ENCODE measurements at places on chromosomes 5 and 9.

DNA sequence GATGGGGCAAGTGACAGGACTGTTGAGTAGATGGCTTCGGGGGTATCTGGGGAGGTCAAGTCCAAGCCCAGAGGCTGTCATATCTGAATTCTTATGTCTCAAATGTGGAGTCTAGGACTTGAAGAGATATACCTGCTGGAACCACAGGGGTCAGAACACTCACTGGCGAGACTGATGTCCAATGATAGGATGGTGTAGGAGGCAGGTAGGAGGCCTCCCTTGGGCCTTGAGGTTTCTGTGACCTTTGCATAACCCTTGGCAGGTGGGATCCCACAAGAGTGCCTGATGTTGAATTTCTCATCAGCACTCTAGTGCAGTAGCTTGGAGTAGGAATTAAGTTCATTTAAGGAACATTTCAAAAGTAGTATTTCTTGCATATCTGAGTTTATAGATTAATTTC is 2.8 kb downstream of the CCL21 start:
- no peak for DNase-seq

DNA sequence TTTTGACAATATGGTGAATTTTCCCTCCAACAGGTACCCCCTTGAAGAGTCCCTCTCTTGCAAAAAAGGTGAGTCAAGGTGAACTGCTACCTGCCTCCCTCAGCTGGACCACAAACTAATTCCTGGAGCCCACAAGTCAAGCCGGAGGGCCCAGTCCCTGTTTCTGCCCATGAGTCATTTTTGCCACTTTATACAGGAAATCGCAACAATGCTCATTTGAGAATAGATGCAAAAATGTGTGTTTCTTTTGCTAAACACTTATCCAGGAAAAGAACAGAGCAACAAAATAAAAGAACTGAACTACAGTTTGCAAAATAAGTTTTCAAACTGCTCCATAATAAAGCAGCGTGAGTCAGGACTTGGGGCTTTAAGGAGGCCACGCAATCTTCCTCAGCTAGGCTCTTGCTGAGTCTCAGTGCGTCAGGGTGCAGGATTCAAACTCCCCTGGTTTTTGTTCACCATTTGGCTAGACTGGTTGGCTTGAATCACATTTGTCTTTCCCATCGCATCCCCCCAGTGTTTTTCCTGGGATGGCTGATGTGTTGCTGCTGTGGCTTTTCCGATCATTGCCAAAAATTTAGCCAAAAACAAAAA is 102.7 kb downstream of the GOLPH3 start:
- DNase-seq = no peak

GRCh38 chr5:32790411-32790951 is 79.4 kb downstream of the NPR3 start:
- no peak for DNase-seq

DNA sequence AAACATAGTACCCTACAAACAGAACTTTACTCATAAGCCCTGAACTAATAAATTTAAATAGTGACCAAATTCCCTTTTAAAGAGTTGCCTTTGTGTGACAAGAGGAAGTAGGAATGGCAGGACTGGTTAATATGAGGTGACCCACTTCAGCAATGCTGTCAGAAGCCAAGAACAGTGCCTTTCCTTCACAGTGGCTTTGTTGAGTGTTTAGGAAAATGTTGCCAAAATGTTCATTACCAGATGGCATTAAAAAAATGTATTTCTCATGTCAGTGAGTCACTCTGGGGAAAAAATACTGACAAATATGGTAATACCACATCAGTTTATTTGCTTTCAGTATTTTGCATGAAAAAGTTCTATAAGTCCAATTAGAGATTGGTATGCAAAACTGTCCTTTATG is 103.3 kb downstream of the DIRAS2 start:
- no peak for DNase-seq

- no peak for DNase-seq
Observed at GRCh38 chr9:78970375-78970774, 601.4 kb upstream of the TLE4 start.

DNA sequence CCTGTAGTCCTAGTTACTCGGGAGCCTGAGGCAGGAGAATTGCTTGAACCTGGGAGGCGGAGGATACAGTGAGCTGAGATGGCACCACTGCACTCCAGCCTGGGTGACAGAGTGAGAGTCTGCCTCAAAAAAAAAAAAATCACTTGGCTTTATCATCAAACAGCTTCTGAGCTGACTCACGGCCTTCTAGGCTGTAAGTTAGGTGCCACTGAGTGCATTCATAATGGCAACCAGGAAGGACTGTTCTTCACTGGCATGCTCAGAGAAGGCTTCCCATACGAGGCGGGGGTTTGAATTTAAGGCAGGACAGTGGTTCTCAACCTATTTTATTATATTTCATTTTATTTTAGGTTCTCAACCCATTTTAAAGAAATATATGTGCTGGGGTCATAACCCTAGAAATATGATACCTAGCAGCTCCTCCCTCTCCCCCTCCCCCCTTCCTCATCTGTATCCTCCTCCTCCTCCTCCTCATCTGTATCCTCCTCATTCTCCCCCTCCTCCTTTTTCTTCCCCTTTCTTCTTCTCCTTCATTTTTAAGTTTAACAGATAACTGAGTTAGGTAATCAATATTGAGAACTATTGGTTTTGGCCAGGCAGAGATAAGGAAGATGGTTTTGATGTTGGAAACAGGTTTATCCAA is 19.0 kb upstream of the LHFPL2 start:
- DNase-seq = no peak

DNA sequence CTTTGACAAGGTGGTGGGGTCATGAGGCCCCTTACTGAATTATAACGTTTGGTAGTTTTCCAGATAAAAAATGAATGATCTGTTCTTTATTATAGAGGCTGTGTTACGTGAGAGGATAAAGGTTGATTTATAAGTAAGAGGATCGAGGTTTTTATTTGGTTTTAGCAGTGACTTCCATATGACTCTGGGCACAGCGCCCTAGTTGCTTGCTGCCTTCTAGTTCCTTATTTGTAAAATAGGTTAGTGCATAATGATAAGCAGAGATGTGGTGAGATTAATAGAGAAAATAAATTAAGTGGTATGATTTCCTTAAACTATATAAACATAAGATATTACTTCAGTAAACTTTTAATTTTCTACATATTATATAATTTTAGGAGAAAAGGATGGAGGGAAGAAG is 29.8 kb downstream of the MRRF start:
- DNase-seq = no peak

GRCh38 chr5:132763181-132764036 is 13.6 kb downstream of the SEPTIN8 start:
- no peak for DNase-seq

GRCh38 chr9:78856781-78857180 is 559.9 kb downstream of the PSAT1 start:
- no peak for DNase-seq

DNA sequence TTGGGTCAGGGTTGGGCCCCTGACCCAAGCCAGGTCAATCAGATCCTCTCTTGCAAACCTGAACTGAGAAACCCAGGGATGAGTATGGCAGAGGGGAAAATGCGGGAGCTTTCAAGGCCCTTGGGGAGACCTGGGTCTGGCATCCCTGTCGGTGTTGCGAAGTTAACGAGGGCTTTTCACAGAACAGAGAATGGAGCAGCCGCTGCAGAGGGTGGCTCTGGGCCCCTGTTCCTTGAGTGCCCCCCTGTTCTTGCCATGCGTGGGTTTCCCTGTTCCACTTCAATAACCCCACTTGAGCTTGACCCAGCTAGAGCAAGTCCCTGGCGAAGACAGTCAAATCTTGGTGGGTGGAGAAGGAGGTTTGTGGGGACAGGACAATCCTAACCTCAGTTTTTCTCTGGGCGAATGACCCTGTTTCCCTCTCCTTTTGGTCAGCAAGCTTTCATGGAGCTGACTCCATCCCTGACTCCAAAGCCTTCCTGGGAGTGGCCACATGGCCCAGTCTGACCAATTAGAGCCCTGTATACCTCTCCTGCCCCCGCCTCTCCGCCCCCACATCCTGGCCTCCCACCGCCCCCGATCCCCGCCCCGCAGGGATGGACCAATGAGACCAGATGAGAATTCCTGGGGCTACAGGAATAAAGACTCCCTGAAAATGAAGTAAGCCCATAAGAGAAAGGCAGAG is 2.9 kb upstream of the VDAC1 start:
- no peak for DNase-seq

- DNase-seq = no peak
Observed at GRCh38 chr5:98314292-98314691, 459.2 kb upstream of the RGMB start.

- DNase-seq = no peak
Observed at GRCh38 chr5:92945605-92946097, 635.4 kb downstream of the NR2F1-AS1 start.

DNA sequence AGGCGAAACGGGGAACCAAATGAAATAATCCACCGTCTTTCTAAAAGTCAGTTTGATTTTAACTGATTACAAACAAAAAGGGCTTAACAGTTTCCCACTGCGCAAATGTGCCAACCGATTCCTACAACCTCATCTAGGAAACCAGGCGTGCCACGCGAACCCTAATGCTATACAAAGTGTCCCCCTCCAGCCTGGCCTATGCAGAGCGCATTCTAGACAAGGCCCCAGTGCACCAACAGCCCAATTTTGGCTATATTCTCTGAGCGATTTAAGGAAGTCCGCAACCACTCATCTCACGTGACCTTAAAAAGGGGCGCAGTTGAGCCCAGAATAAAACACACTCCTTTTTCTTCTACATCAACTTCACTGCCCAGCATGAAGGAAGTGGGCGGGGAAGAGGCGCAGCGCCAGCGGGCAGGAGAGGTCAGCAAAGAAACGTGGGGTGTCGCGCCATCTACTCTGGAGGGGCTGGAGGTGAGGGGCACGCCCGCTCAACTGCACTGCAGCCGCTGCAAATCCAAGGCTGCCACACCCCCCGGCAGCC is 779 bp downstream of the FAM13B start:
- DNase-seq = peak; percentile 91

DNA sequence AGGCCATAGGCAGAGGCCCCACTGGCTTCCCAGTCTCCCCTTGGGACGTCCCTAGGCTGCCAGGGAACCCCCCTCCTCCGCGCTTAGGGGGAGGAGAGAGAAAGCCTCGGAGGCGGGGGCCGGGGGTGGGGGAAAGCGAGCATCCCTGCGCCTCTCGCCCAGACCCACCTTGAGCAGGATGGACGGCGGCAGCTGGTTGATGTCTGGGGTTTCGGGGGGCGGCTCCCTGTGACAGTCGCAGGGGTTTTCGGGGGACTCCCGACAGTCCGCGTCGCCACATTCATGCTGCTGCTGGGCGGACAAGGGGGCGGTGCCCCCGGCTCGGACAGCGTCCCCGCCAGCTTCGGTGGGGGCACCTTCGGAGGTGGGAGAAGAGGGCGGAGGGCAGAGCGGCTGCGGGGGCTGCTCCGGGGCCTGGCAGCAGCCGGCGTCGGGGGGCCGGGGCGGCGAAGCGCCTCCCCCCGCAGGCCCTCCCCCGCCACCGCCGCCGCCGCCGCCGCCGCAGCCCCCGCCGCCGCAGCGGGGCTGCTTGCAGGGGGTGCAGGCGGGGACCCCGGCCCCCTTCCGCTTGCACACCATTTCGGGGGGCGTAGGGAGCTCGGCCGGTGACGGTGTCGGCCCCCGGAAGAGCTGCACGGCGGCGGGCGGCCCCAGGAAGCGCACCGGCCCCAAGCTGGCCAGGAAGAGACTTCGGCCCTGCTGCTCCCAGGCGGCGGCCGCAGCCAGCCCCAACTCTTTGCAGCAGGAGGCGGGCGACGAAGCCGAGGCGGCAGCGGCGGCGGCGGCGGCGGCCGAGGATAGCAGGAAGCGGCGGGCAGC is 1.2 kb downstream of the FBXL17 start:
- peak; percentile 6 for DNase-seq

DNA sequence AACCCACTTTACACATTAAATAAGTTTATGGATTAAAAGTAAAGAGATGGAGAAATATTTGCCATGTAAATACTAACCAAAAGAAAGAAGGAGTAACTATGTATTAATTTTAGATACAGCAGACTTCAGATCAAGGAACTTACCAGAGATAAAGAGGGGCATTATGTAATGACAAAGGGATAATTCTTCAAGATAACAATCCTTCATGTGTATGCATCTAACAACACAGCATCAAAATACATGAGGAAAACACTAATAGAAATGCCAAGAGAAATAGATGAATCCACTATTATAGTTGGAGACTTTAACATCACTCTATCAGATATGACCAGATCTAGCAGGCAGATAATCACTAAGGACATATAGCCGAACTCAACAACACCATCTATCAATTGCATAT is 149.8 kb upstream of the ANKRD55 start:
- DNase-seq = no peak

GRCh38 chr5:113546703-113547183 is 33.2 kb downstream of the YTHDC2 start:
- DNase-seq = no peak

GRCh38 chr5:128586848-128587247 is 48.8 kb upstream of the FBN2 start:
- no peak for DNase-seq

DNA sequence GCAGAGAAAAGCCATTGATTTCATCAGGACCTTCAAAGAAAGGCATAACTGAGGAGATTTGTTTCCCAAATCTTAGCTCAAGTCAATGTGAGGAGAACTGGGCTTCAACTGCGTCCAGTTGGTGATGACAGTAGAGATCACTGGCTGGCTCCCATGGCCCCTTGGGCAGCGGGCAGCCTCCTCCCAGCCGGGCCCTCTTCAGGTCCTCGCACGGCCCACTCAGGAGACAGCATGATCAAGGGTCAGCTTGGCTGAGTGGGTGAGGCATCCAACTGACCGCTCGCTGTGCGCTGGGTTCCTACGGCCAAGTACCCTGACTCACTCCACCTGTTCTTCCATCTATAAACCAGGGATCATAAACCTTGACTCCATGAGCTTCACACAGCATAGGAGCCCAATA is 274.0 kb downstream of the NSG2 start:
- no peak for DNase-seq

GRCh38 chr9:72292874-72293607 is 72.0 kb downstream of the ZFAND5 start:
- DNase-seq = peak; percentile 91

- no peak for DNase-seq
Observed at GRCh38 chr5:5667136-5667554, 244.7 kb downstream of the ICE1 start.
